Esophagus squamous epithelium (tissue), 5 donors: ENCODE measurements at places on chromosomes 1 and 21. TPM values are rescaled to one million over a fixed set of nuclear protein-coding genes. Genes with fewer than 3 reads are reported as not detected.

OR10J1 gene
- not detected for total RNA-seq

BRDT gene
- total RNA-seq, result not detected

KDF1 gene
- 18.4 TPM for total RNA-seq

NOS1AP gene
- 12.7 TPM for total RNA-seq

PTP4A2 gene
- total RNA-seq, result 113 TPM

PCP4 gene
- total RNA-seq, result 0.83 TPM

YTHDF2 gene
- total RNA-seq, result 60.1 TPM

ENAH gene
- 34.9 TPM for total RNA-seq

OR6N1 gene
- not detected for total RNA-seq

SPRR2E gene
- 307 TPM for total RNA-seq

LMX1A gene
- total RNA-seq, result 0.67 TPM

PPIAL4G gene
- not detected for total RNA-seq

PTPN14 gene
- total RNA-seq, result 15.4 TPM
